ENCODE measurements at places on chromosomes 11 and 22.

DNA sequence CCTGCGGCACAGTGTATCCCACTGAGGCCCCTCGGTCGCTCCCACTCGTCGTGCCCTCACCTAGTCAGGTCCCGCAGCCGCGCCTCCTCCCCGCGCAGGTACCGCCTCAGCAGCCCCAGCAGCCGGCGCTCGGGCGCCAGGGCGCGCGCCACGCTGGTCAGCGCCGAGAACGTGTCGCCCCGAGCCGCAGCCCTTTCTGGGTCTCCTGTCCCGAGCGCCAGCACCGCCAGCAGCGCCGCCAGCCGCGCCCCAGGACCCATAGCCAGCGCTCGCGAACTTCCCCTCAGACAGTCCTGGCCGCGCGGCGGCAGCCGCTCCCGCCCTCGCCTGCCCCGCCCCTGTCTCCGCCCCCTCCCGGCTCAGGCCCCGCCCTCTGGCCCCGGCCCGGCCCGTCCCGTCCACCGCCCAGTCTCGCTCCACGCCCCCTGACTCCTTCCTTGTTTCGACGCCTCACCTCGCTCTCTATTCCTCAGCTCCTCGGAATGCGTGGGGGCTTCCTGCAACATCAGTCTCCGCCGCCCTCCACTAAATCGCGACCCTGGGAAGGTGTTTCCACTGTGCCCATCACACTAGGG is at the start of gene P4HA3:
TSS of gene P4HA3 (minus strand) at position 289 of the 575 bp plus-strand sequence. CDS start at position 260, 29 bp downstream.
- peak; percentile 63 for DNase-seq

- peak; percentile 92 for DNase-seq
Measured at GRCh38 chr11:117929142-117929915, at the start of gene TMPRSS13. TSS of gene TMPRSS13 (minus strand) at chr11:117929402. CDS start at chr11:117929307, 95 bp downstream.

DNA sequence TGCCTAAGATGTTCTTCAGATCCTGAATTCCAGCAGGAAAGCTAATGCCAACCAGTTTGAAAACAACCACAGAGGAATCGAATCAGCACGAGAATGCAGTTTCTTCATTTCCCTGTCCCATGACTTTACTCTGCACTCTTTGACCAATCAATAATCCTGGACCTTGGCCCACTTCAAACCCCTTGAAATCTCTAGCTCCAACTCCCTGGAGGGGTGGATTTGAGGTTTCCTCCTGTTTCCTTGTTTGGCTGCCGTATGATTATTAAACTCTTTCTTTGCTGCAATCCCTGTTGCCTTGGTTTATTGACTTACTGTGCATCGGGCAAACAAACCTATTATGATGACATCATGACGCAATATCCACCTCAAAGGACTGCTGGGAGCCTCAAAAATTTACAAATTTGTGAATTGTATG is 109.3 kb downstream of the FBXO7 start:
- DNase-seq, result no peak

- DNase-seq, result no peak
Measured at GRCh38 chr11:4962816-4963215, 7.3 kb upstream of the OR51A2 start.

- peak; percentile 77 for DNase-seq
Measured at GRCh38 chr11:803770-804598, 1.0 kb downstream of the PIDD1 start.

GRCh38 chr22:17471886-17472535 is 91.3 kb upstream of the SLC25A18 start:
- DNase-seq, result peak; percentile 4

- DNase-seq, result no peak
Measured at GRCh38 chr11:75219869-75220268, 20.7 kb upstream of the TPBGL start.

GRCh38 chr11:31487848-31488247 is 21.6 kb downstream of the IMMP1L start:
- peak; percentile 59 for DNase-seq

- no peak for DNase-seq
Measured at GRCh38 chr22:49798486-49799151, 29.1 kb downstream of the BRD1 start.

GRCh38 chr11:110356762-110357671 is 60.6 kb upstream of the RDX start:
- peak; percentile 31 for DNase-seq

DNA sequence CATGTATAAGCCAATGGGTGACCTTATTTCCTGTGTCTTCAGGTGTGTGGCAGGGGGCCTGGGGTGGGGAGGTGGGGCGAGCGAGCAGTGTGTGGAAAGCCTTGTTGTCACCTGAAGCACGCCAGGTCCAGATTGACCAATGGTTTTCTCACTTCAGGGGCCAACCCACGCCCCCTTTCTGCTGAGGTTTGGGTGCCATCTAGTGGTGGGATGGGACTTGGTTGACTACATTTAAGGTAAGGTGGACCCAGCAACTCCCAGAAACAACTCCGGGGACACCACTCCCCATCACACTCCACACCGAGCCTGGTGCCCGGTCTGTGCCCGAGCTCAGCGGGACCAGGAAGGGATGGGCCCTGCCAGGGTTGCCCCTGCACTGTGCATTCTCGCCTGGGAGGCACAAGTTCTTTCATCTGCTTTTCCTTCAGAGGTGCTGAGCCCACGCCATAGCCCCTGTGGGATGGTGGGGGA is 40.0 kb downstream of the TPCN2 start:
- peak; percentile 82 for DNase-seq

GRCh38 chr11:94647926-94648325 is 80.8 kb downstream of the PIWIL4 start:
- DNase-seq, result no peak

DNA sequence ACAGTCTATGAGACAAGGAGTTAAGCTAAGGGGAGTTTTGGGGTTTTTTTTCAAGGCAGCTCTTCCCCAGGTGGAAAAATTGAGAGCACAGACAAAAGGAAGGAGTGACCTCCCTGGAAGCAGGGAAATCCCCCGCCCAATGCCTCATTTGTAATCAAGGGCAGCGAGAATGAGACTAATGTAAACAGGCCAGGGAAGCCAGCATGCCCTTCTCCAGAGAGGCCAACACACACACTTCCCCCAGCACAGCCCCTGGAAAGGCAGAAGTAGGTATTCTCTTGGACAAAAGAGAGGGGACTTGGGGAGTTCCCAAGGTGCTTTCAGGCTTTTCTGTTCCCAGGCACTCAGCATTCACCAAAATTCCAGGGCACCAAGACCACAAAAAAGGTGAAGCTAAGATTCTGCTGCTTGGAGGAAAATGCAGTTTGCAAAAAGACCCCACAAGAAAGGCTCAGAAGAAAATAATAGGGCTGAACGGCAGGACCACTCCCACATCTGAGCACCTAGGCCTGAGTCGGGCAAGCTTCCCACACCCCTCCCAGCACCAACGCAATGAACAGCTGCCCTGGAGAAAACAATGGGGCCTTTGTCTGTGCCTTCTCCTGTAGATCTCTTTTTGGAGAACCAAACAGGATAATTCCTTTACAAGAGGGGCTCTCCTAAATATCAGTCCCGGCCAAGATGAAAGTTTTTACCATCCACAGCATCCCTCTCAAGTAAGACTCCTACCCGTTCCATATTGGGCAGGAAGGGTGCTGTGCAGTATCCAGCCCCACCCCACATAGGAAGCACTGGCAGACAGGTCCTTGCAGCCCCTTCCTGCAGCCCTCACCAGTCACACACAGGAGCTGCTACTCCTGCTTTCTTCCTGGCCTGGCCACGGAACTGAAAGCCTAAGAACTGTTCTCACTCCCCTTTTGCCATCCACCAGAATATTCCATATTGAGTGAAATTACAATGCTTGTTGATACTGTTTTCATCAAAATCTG is 70.7 kb upstream of the AKIP1 start:
- DNase-seq, result peak; percentile 63

DNA sequence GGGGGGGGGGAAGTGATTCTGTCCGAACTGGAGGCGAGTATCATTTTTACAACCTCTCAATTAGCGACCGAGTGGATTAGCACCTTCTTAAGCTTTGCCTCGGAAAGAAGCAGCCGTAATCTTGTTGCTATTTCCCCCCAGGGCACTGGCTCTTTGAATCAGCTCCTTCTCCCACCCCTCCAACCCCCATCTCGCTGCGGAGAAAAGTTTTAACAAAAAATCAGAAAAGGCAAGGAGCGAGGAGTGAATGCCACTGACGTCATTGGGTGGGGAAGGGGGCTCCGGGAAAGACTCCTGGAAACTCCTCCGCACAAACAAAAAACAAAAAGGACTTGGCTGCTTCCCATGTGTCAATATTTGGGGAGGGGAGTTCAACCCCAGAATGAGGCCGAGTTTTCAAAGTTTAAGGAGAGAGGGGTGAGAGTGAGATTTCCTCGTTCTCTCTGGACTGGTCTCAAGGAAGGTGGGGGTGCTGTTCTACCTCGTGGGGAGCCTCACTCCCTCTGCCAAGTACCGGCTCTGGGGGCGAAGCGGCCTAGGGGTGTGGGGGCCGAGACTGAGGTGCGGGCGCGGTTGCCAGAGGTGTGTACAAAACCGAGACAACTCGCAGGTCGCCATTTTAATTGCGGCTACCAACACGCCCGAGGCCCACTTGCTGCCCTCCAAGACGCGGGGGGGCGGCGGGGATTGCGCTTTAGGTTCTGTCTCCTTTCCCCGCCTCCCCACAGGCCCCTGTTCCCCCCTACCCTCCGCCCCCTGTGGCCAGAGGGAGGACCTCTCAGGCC is 2.5 kb upstream of the PAX6 start:
- DNase-seq, result peak; percentile 27

- DNase-seq, result no peak
Measured at GRCh38 chr11:9619004-9619403, 44.9 kb upstream of the SWAP70 start.

- DNase-seq, result no peak
Measured at GRCh38 chr11:30451167-30451566, 128.3 kb downstream of the ARL14EP start.

GRCh38 chr11:55854704-55855103 is 16.2 kb downstream of the OR5D16 start:
- no peak for DNase-seq

- no peak for DNase-seq
Measured at GRCh38 chr22:46001046-46001425, 24.1 kb upstream of the WNT7B start.

DNA sequence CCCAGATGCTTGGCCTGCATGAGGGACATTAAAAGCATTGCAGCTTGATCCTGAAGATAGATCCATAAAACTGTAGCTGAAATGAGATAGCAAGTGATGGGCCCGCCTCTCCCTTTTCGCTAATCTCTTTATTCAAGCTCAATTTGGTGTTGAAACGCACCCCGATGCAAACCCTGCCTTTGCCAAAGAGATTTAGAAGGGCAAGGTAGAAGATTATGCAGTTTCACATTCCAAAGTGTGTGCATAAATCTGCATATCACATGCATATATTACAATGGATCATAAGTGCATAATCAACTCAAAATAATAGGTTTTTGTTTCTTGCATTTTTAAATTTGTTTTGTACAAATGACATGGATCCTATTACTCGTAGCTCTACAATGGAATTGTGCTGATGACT is 80.1 kb upstream of the SHANK2 start:
- DNase-seq, result no peak

GRCh38 chr11:88327462-88328143 is 9.9 kb downstream of the CTSC start:
- DNase-seq, result no peak

- DNase-seq, result no peak
Measured at GRCh38 chr11:6616596-6617250, 2.5 kb downstream of the TPP1 start.

DNA sequence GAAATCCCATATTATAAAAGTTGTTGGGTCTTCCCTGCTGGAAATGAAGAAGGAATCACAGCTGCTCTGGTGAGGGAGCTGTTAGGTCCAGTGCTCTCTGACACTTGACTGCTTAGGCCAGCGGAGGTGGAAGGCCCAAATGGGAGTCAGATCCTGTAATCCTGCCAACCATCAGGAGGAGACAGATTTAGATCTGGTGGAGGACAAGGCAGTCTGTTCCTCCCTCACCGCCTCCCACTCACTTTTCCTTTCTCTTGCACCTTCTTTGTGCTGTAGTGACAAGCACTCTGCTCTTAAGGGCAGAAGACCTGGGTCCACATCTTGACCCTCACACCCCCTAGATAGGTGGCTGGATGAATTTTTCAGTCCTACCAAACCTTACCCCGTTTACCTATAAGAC is 59.7 kb upstream of the CHST1 start:
- no peak for DNase-seq

DNA sequence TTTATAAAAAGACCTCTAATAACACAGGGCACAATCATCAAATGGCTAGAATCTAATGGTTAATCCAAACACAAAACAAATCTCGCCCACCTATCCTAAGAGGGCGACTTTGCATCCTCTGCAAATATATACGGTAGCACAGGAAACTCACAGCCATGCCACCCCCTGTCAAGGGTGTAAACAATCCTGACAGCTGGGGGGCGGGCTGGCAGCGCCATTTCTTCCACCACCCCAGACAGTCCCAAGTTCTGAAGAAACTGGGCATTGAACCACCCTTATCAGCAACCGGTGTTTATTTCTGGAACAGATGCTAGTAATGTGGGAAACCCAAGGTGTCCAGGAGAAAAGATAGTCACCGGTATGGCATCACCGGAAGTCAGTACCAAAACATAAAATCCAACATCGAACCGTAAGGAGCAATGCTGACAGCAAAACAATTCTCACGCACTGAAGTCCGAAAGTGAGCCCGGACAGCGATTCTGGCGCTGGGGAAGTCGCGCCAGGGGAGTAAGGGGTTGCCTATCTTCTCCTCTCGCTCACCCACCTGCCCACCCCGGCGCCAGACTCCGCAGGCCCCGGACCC is 825 bp downstream of the FBXO3 start:
- peak; percentile 38 for DNase-seq

DNA sequence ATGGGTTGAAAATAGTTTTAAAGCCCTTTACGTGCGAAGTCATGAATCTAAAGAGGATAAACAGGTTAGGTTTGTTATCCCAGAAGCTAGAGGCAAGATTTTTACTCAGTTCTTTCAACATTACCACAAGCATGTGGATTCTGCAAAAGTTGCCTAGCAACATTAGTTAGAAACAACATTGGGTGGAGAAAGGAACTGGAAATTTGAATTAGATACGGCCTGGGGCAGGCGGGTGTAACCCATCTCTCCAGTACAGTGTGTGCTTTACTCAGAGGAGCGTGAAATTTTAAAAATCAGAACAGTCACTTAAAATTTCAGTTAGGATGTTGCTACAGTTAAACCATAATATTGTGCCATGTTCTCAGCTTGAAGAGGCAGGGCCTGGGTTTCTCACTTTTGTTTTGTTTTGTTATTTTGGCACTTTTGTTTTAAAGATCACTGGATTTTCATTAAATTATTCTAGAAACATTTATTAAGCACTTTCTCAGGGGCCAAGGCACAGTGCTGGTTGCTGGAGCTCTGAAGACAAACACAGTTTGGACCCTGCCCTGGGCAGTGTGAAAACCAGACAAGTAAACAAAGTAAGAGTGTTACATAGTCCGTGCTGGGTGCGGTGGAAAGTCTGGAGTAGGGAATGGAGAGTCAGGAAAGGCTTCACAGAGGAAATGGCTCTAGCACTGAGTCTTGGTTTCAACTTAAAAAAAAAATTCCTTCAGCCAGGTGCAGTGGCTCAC is 4.4 kb upstream of the WEE1 start:
- DNase-seq, result peak; percentile 98

- DNase-seq, result no peak
Measured at GRCh38 chr11:43947815-43948214, 5.4 kb downstream of the C11orf96 start.
